ENCODE measurements at places on chromosomes 2 and 18.

- DNase-seq: no peak
These were observed at the start of gene TNFRSF11A for GRCh38 chr18:62324917-62325805. TSS of gene TNFRSF11A (plus strand) at chr18:62325310. CDS start at chr18:62325353, 43 bp downstream.

- peak; percentile 58 for DNase-seq
These were observed 56.2 kb upstream of the ID2 start for GRCh38 chr2:8625399-8626300.

GRCh38 chr2:175476948-175477347, 295.4 kb upstream of the ATP5MC3 start:
- DNase-seq: no peak

DNA sequence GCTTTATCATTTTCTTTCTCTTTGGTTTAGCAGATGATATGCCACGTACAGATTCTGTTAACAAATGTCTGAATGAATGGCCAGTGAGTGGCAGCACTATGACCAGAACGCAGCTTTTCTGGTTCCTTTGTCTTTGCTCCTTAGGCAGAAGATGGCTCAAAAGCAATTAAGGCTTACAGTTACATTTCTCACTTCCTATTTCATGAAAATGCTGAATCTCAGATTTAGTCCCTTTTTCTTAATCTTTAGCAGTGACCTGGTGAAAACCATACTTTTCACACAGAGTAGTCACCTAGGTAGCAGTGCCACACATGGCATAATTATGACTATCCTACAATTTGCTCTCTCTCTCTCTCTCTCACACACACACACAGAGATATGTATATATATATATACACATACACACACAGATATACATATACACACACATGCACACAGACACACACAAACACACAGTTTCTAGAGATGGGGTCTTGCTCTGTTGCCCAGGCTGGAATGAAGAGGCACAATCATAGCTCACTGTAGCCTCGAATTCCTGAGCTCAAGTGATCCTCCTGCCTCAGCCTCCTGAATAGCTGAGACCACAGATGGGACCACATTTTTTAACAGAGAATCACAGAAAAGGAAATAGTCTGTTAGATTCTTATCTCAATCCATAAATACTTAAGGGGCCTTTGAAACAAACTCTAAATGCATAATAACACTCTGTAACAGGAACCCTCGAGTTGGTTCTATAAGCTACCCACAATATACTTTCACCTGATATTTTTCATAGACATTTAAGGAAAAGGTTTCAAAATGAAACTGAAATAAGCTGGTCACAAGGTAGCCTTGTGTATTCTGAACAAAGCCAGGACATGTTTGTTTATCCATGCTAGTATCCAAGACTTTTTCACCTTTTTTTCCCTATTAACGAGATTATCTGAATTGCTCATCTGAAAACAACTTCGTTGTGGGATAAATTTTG, 11.6 kb downstream of the PDE6D start:
- no peak for DNase-seq

All from left forelimb (tissue), 1 donor.